PC-3 (cell line): ENCODE measurements at places on chromosomes 2 and 18.

GRCh38 chr2:172813314-172813888 lies 77.8 kb downstream of the RAPGEF4 start:
- peak; percentile 58 for DNase-seq

DNA sequence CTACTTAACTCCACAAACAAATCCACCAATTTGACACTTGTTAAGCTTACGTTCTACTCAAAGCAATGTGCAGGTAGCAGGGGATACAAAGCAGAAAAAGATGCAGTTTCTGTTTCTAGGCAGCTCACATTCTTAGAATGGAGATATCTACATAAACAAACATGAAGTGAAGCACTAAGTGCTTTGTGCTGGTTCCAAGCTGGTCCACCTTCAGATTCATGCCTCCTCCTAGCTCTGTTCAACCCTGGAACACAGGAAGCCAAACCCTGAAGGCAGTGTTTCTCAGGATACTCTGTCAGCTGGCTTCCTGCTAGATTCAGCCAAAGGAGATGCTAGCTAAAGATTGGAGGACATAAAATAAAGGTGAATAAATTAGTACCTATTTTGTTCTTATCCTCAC lies 55.3 kb upstream of the NOL4 start:
- no peak for DNase-seq

DNA sequence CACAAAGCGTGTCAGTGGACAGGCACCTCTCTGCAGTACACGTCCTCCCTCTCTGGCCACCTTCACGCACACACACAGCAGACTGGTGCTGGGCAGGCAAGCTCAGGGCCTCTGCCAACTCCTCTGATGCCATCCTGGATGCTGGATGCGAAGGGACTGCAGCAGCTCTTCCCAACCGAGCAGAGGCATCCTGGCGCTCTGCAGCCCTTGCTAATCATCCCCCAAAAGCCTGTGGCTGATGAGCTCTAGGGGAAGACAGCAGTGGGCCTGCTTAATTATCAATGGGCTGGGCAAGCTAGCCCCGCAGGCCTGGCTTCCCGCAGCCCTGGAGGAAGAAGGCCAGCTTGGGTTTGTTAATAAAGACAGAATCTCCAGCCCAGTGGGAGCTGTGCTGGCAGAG lies 71.3 kb upstream of the TEX51 start:
- DNase-seq: no peak

DNA sequence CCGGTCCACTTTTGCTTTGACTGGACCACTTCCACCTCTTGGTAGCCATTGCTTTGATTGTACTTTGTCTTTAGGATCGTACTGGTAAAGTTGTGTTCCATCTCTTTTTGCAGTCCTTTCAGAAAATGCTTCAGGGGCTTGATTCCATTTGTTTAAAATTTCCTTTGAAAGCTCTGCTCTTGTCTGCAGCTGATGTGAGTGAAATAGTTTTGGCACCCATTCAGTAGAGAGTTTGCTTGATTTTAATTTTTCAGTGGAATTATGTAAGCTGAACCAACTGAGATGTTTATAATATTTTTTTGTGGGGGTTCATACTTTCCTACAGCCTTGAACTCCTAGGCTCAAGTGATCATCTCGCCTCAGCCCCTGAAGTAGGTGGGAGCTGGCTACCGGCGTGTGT lies 7.6 kb upstream of the MIB1 start:
- DNase-seq: no peak

DNA sequence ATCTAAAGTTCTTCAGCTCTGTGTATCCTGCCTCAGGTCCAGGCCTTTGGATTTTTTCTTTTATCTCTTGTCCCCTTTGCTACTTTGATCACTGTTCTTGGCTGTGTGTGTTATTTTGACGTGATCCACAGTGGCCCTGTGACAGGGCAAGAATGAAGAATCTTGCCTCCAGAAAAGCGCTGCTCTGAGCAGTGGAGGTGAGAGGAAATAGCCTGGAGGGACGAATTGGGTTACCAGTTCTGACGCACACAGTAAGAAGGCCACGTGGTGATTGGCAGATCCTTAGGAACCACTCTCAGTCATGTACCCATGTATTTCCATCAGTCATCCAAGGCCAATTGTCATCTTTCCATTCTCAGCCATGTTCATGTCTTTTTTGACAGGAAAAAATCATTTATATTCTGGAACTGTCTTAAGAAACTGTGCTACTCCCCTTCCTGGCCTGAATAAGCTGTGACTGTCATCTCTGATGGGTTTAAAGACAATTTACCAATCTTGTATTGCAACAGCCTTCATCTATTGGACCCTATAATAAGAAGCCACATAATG lies 47.6 kb downstream of the MAPK4 start:
- DNase-seq: no peak

GRCh38 chr2:101958061-101958460 lies 33.7 kb upstream of the IL1R2 start:
- DNase-seq: peak; percentile 28

DNA sequence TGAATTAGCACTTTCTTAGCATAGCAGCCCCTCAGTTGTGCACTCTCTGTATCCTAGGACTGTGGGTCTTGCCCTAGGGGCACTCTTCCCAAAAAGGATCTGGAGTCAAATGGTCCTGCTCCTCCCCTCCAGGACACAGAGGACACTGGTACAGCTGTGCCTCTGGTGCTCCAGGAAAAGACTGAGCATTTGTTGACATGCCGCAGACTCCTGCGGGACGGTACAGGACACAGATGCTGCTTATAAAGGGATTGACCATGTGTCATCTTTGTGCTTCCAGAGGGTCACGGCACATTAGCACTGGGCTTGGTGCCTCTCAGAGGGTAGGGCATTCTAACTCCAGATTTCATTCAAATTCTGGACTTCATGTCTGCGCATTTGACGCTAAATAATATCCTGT lies 110.5 kb downstream of the KLF7 start:
- no peak for DNase-seq

DNA sequence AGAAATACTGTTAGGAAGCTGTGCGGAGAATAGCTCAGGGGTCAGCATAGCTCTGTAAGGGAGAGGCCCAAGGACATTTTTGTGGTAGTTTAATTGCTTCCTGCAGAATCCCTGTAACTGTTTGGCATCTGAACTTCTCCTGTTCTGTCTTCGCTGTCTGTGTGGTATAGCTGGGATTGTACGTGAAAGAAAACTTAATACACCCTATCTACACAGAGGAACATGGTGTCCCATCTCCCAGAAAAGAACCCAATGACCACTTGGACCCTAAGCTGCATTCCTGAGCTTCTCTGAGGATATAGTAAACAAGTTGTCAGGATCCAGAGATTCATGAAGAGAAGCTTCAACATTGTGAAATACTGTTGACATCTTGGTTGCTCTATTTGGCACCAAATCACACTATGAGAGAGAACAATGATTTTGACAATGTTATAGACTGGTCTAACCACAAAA lies 81.3 kb downstream of the CDC42EP3 start:
- DNase-seq: peak; percentile 74

GRCh38 chr2:47005687-47006086 lies 90.1 kb upstream of the MCFD2 start:
- no peak for DNase-seq

DNA sequence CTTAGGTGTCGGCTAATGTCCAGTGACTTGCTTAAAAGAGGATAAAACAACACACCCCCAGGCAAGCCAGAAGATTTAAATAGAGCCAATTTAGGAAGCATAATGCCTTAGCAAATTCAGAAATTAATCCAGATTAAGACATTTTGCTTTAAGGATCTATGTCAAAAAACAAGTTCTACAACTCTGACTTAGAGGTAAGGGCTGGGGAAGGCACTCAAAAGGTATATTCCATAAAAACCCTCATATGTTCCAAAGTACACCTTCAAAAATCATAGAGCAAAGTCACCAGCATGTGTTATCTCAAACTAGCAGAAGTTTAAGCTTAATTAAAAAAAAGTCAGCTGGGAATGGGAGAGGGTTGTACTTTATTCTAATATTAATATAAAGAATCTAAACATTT lies 206.4 kb downstream of the NOL4 start:
- DNase-seq: no peak

DNA sequence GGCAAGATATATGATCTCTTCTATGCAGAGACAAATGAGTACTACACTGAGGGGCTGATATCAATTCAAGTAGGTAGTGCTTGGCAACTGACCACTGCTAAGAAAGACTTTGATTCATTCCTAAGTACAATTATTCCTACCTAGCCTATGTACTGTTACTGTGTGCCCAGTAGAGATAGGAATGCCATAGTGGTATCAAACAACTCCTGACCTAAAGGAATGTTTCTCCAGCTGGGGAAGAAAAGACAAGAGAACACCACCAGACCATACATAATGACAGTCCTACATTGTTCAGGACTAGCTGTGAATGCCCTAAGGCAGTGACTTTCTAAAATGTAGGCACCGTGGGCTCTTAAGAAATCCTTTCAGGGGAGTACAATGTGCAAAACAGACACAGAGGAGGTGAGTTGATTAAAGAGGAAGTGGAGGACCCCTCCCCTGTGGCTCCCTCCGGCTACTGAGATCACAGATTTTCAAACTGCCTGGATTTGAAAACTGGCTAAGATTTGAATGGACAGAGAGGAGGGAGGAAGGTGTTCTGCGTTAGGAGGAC lies 89.1 kb downstream of the ANTXR1 start:
- DNase-seq: no peak

- DNase-seq: no peak
Measured at GRCh38 chr2:217076657-217077232, 216.9 kb upstream of the TNP1 start.

DNA sequence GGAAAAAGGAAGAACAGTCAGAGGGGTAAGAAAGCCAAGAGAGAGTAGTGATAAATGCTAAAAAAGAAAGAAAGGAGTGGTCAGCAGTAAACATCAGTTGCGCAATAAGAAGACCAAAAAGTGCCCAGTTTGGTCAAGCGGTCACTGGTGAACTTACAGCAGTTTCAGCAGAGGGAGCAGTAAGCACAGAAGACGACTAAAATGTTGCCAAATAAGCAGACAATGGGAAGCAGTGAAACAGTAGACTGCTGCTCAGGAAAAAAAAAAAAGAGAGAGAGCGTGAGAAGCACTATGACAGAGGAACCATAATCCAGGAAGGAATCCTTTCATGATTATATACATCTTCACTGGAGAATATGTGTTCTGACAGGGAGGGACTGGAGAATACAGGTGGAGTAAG lies 45.8 kb downstream of the DNAJC10 start:
- no peak for DNase-seq

- DNase-seq: peak; percentile 44
Measured at GRCh38 chr2:162821176-162821575, 17.4 kb downstream of the KCNH7 start.

DNA sequence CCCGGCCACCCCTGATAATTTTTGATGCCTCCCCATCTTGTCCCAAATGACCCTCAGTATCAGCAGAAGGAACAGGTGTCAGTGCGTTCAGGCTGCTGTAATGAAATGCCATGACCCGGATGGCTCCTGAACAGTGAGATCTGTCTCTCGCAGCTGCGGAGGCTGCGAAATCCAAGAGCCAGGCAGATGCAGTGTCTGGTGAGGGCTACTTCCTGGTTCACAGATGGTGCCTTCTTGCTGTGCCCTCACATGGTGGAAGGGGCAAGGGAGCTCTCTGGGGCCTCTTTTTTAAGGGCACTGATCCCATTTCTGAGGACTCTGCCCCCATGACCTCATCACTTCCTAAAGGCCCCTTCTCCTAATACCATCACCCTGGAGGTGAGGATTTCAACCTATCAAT lies 152.2 kb downstream of the TWIST2 start:
- DNase-seq: no peak

- DNase-seq: no peak
Measured at GRCh38 chr2:204496779-204497178, 48.5 kb upstream of the PARD3B start.

GRCh38 chr2:29782549-29783458 lies 138.6 kb downstream of the ALK start:
- DNase-seq: no peak

- no peak for DNase-seq
Measured at GRCh38 chr2:195313962-195314361, 343.1 kb upstream of the SLC39A10 start.

DNA sequence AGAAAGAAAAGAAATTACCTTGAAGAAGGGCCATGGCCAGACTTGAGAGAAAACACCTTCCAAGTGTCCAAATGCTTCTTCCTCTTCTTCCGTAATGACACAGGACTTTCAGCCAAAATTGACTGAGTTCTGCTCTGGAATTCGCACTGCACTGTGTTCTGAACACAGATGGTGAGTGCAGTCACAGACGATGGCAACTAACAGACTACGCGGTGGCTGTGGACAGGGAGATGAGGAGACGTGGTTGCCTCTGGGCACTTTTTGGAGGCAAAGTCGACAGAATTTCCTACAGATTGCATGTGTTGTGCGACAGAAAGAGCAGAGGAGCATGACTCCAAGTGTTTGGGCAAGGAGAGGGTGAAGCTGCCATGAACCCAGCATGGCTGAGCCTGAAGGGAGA lies 4.3 kb upstream of the NAPG start:
- no peak for DNase-seq

DNA sequence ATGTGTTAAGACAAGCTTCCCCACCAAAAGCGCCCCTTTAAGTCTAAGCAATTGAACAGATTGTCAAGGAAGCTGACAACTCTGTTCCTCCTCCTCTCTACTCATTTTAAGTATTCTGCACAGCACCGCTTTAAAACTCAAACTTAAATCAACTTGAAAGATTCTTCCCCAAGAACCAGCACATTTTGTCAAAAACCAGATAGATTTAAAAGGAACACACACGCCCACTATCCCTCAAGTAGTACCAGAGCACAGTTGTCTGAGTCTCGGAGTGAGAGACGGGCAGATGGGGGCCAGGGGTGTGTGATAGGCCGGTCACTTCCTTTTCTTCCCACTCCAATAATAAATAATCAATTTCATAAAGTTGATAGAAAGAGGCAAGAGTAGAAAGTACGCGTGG lies 67.7 kb upstream of the POU3F3 start:
- DNase-seq: no peak

DNA sequence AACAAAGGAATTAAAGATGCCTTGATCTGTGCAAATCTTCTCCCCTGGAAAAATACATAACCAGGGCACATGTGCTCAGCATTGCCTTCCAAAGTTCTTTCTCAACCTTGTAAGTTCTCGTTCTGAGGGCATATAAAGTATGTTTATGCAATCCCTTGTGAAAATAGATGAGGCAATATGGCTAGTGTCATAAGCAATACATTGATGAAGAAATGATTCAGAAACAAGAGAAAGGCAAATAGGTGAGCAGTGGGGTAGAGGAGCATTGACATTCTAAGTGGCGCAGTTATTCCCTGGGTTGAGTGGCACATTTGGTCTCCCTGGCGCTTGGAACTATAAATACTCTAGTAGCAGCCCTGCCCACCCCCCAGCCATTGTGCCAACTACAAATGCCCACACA lies 57.4 kb upstream of the PGAP1 start:
- DNase-seq: no peak

DNA sequence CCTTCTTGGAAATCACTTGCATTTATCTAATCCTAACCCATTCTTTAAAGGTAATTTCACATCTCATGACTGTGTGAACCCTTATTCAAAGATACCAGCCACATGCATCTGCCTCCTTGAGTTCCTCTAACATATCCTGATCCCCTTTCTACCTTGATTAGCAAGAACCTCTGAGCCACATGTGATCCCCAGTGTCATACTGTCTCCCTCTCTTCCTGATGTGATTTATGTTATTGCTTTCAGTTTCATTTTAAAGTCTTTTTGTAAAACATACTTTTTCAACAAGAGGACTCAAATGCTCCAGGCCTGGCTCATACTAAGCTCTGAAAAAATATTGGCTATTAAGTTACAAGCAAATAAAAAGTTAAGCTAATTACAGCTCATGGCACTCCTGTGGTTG lies 470.1 kb downstream of the DLGAP1 start:
- no peak for DNase-seq

- DNase-seq: no peak
Measured at GRCh38 chr2:204743393-204743960, 198.2 kb downstream of the PARD3B start.

- DNase-seq: no peak
Measured at GRCh38 chr2:32558492-32558891, 69.4 kb upstream of the TTC27 start.
